ENCODE measurements at places on chromosomes 7 and 10.
A peak's percentile ranks its signal among the peaks of the same experiment; 100 is the strongest.

GRCh38 chr7:67547183-67547907 is 550.7 kb downstream of the TYW1 start:
- DNase-seq, result no peak

- no peak for DNase-seq
Measured at GRCh38 chr10:116636976-116637375, 16.2 kb downstream of the PNLIPRP2 start.

- DNase-seq, result no peak
Measured at GRCh38 chr7:123747620-123748141, 1.1 kb downstream of the WASL start.

DNA sequence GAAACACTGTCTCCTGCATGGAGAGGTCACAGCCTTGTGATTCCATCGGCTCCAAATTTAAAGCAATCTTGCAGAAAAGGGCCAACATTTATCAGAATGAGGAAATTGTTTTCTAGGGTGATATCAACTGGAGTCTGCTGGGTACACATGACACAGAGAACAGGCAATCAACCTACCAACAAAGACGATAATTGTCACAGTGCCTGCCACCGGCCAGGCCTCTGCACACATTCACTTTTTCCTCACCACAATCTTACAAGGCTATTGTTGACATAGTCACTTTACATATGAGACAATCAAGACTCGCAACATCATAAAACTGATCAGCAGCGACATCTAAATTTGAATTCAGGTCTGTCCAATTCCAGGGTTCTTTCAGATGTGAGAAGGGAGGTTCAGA is 189.4 kb downstream of the KCNMA1 start:
- DNase-seq, result no peak

DNA sequence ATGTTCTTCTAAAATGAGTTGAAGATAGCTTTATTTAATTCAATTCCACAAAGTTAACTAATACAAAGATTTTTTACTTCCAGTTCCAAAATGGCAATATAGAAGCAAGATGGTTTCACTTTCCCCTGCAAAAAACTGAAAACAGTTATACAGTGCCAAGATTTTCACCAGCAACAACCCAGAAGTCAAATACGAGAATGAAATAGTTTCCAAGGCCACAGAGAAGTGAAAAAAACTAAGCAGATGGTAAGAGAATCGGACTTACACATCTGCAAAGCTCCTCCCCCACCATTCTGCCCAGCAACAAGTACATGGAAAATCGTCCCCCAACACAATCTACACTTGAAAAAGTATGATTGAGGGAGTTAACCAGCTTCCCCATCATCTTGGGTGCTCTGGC is 30.3 kb upstream of the KEL start:
- no peak for DNase-seq

- peak; percentile 23 for DNase-seq
Measured at GRCh38 chr7:143305423-143306070, 10.4 kb upstream of the CLCN1 start.

GRCh38 chr10:28320090-28320489 is 17.2 kb upstream of the MPP7 start:
- DNase-seq, result no peak

DNA sequence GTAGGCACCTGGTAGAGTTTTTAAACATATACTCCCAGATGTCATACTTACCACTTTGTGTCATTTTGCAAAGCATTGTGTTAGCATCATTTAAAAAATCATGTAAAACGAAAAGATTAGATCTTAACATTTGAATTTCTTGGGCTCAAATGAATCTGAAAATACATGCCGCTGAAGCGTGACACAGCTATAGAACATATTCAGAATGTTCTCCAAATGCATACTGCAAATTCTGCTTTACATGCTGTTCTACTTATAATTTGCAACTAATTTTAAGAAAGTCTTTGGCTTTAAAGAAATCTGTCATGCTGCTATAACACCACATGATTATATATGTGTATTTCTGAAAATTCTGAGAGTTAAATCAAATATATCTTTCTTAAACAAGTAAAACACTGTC is 109.2 kb upstream of the CAV2 start:
- DNase-seq, result no peak

DNA sequence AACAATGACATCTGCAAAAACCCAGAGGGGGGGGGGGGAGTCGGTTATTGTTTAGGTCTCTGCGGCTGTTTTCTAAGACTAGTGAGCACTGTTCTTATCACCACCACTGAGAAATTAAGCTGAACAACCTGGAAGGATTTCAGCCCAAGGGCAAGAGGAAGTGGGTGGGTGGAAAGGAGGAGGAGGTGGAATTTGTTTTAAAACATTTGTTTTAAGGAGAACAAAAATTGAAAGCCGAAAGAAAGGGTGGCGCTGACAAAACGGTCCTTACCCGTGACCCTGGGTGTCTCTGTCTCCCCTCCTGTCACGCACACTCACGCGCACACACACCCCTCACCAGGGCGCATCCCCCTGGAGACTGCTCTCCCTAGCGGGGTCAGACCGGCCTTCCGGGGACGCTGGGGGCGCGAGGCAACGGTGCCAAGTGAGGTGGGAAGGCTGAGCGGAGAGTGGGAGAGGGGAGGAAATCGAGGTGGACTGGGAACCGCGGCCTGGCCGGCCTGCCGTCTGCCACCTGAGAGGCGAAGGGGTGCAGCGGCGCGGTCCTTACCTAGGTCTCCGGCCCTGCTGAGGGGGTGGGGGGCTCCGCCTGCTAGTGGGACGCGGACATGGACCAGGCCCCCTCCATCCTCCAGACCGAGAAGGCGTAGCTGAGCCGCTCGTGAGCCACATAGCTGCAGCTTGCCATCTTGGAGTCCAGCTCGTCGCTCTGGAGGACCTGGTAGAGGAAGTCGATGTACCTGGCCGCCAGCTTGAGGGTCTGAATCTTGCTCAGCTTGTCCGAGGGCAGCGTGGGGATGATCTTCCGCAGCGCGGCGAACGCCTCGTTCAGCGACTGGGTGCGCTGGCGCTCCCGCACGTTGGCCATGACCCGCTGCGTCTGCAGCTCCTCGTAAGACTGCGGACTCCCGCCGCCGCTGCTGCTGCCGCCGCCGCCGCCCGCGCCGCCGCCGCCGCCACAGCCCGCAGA is 1.0 kb downstream of the TWIST1 start:
- DNase-seq, result no peak

DNA sequence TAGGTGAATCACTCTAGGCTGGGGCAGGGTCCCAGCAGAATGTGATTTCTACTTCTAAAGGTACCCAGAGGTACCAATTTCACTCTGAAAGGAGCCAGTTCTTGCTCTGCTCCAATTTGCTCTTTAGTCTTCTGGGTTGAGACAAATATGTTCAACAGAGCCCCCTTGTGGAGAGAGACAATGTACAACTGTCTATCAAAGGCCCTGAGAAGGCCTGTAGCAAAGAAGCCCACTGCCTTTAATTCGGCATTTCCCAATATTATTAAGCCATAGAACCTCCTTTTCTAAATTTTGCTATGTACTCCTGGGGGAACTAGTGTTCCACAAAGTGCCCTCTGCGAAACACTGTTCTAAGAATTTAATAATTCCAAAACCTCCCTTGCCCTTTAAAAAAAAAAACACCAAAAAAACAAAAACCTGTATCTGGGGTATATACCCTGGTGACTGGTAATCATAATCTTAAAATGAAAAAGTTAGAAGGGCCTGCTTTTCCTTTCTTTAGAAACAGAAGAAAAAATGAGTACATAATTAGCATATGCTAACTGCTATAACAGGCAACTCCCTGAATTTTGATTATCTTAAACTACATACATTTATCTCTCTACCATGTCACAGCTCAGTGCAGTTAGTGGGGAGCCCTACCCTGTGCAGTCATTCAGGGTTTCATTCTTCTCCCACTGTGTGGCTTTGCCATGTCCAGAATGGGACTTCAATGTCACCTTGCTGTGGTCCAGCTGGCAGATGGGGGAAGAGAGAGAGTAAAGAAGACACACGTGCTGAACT is 160.9 kb upstream of the BMPER start:
- DNase-seq, result no peak

DNA sequence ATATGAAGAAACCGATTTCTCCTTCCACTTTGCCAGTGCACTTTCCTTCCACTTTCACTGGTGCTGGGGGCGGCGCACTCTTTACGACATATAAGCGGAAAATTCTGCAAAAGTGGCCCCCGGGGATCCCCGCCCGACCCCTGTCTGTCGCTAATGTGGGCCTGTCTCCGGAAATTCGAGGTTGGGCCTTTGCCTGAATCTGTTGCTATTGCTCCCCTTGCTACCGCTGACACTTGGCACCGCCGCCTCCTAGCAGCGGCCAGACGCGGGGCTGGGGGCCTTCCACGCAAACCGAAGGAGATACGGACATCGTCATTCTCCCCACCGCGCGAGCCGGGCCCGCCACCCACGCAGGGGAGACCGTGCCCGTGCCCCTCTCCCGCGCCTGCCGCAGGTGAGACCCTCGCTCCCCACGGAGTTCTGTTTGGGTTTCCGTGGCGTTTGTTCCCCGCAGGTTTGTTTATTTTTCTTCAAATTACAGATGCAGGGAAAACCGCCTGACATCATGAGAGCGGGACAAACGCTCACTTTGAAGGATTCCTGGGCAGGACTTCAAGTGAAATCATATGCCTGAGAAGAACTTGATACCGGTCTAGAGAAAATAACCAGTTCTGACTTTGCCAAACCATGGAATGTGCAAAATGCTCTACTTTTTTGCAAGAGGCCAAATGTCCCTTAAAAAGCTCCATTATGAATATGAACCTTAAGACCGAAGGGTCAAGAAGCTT is 5.0 kb downstream of the TWIST1 start:
- no peak for DNase-seq

GRCh38 chr10:112124866-112125265 is 58.7 kb downstream of the GPAM start:
- no peak for DNase-seq

- DNase-seq, result peak; percentile 18
Measured at GRCh38 chr10:33330543-33331378, 3.7 kb downstream of the NRP1 start.

DNA sequence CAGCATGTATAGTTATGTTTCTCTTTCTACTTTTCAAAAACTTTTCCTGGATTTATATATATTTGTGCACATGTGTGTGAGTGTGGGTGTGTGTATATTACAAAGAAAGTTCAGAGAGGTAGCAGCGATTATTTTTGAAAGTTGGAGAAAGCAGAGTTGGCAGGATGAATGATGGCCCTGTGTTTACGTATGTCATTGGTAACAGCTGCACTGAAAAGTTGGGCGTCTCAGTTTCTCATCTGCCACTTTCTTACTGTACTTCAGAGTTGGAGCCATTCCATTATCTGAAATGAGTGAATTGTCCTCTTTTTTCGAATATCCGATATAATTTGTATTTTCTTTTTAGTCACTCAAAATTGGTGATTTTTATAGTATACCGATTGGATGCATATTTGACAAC is 172.2 kb downstream of the CDK14 start:
- DNase-seq, result no peak

GRCh38 chr7:47548546-47548945 is 33.4 kb downstream of the TNS3 start:
- DNase-seq, result no peak

DNA sequence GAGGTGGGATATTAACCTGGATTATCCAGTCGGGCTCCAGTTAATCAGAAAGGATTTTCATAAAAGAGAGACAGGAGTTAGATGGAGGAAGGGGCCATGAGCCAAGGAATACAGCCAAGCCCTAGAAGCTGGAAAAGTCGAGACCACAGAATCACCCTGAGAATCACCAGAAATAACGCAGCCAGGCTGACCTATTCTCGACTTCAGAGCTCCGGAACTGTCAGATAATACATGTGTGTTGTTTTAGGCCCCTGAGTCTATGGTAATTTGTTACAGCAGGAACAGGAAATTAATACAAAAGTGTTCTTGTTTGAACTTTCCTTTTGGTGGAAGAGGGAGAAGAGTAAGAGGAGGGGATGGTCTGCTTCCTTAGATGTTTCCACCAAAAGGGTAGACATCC is 208.1 kb downstream of the JCAD start:
- no peak for DNase-seq

DNA sequence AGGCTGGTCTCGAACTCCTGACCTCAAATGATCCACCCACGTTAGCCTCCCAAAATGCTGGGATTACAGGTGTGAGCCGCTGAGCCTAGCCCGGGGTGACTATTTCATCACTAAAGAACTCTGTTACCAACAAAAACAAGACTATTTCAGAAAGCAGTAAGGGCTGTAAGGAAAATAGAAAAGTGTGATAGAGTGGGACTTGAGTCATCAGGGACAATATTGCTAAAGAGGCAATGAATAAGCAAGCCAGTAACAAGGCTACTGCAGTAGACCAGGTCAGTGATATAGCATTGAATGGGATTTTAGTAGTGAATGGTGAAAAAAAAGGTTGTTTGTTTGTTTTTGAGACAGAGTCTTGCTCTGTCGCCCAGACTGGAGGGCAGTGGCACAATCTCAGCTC is 51.7 kb downstream of the SVOPL start:
- DNase-seq, result no peak

Data from stimulated activated CD8-positive, alpha-beta memory T cell treated with anti-CD3 and anti-CD28 coated beads, Interleukin-15, amount 100 ng/mL, for 4 hours (primary cell).